ENCODE measurements at places on chromosomes 5 and 9. TPM values are rescaled to one million over a fixed set of nuclear protein-coding genes. Genes with fewer than 3 reads are reported as not detected.

- no peak for DNase-seq
Measured at GRCh38 chr9:75892216-75892911, 1.9 kb downstream of the PCSK5 start.

GRCh38 chr5:138354926-138355378 lies 2.5 kb downstream of the KDM3B start:
- DNase-seq: no peak

- no peak for DNase-seq
Measured at GRCh38 chr5:111228520-111229220, 4.5 kb downstream of the CAMK4 start.

- no peak for DNase-seq
Measured at GRCh38 chr9:130681769-130682420, 11.7 kb upstream of the EXOSC2 start.

GRCh38 chr5:135372654-135373381 lies 26.2 kb downstream of the MACROH2A1 start:
- DNase-seq: no peak

DNA sequence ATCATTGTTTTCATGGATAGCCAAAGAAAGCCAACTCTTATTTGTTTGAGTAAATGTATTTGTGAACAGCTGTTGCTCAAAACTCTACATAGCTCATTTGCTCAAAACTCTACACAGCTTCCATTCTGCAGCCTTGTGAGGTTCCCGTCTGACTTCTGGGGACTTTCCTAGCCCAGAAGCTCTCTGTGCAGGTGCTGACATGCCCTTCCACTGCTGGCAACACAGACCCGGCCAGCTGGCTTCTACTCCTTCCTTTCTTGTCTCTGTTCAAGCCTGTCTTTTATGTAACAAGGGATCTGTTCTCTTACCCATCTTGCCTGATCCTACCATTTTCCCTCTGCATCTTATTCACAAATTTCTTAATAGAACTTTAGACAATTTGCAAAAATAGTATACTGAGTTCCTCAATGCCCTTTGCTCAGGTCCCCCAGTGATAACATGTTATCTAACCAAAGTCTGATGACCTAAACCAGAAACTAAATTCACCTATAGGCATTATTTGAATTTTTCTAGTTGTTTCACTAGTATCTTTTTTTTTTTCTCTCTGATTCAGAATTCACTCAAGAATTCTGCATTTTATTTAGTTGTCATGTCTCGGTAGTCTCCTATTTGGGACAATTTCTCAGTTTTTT lies 556.5 kb upstream of the SEMA6A start:
- DNase-seq: peak; percentile 65

DNA sequence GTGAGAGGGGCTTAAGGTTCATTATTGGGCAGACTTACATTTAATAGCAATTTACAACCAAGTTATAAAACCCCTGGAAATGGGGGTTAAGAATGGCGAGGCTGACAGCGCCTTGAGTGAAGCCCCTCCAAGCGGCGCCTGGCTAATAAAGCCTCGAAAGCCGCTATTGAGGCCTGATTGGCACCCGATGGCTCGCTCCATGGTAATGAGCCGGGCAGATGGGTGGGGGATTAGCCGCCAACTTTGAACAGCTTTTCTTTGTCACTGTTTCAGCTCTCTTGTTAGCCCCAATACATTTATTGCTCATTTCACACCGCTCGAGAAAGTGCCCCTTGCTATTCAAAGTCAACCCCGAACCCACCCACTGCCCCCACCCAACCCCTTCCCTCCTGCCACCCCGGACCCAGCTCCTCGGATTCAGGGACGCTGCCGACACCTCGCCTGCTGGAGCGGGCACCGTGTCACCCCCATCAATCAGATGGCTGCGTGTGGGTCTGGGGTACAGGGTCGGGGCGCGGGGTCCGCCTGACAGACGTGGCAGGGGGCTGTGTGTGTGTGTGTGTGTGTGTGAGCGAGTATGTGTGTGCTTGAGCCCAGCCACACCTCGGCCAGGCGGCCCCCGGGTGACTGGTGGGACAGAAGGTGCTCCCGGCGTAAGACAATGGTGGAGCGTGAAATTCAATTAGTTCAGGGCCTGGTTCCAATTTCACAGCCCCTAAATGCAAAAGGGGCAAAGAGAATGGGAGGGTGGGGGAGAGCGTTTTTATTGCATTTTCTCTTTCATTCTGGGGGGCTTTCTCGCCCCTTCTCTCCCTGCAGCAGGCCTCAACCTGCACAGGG lies 34.2 kb downstream of the ASS1 start:
- DNase-seq: no peak

DNA sequence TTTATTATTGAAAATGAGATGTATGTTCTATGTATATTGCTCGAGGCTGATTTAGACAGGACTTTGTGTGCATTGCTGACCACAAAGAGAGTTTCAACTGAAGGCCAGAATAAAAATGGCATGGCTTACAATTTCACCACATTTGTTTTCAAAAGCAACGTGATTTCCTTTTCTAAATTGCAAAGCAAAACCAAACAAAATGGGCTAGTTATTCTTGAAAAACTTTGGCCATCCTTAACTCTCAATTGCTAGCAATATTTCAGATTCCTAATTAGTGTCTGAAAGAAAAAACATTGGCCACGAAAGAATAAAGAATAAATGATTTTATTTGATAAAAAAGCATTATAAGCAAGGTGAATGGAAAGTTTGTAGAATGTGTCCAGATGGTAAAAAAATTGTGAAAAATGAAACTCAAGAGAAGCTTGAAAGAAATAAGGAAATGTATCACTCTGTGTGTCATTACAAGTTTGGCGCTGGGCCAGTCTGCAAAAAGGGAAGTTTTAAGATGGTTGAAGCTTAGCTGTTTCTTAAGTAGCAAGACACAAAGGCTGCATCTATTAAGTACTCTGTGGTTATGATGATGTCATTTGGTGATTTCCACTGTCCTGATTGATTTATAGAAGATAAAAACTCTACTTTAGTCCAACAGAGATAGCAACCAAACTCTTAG lies 89.2 kb upstream of the PRLR start:
- DNase-seq: peak; percentile 70

DNA sequence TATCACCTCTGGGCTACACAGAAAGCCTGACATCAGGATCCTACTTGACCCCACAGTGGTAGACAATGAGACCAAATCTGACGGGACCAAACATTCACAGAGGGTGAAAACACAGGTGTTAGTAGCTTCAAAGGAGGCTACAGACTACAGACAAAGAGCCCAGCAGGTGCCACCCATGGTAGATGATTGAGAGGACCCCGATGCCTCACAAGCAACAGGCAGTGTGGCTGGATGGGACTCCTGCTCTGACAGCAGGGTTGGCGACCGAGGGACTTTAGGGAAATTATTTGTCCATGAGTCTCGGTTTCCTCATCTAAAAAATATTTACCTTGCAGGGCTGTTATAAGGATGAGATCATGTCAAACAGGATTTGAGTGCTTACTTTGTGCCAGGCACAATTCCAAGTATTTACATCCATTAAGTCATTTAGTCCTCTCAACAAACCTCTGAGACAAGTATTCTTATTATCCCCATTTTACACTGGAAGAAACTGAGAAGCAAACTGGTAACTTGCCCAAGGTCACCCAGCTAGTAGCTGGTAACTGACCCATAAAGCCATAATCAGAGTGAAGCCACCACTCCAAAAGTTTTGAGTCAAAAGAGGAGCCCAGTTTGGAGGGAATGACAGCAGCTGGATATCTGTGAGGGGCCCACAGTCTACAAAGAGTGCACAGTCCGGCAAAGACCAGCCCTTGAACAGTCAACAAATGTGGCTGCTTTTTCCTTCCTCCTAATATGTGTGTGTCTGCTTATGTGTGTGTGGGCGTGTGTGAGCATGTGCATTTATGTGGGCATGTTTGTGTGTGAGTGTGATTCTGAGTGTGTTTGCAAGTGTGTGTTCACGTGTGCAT lies 502.0 kb downstream of the BNC2 start:
- DNase-seq: peak; percentile 66

- DNase-seq: no peak
Measured at GRCh38 chr9:14159440-14160216, 154.3 kb downstream of the NFIB start.

DNA sequence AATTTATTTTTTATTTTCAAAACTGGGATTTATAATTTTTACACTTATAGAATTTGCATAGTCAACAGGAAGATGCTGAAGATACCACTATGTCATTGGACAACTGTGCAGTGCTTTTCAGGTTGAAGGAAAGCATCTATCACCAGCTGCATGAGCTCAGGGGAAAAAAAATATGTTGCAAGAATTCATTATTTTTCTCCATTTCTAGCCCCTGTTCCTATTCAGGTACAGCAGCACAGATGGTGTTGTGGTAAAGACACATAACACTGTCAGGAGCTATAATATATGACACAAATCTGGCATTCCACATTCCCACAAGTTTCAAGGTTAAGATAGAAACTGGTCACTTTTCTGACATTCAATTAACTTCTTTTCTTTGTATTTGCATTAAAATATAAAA lies 1088.6 kb downstream of the MAT2B start:
- DNase-seq: no peak

DNA sequence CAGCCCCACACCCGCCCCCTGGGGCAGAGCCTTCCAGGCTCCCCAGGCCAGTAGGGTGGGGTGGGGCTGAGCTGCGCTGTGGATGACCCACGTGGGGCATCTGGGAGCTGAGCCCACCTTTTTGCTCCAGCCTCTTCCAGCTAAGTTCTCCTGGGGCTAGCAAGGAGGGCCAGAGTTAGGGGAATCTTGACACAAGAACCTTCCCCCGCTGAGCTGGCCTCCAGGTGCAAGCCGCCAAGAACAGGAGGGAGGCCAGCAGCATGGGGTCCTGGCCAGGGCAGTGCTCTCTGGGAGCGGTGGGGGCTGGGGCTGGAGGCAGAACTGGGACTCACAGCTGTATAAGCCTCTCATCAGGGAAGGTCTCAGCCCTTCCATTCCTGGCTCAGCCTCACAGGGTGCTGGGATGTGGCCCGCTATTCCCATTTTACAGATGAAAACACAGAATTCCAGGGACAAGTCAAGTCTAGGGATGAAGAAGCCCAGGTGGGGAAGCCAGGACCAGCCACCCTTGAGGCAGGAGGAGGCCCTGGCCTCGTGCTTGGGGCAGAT lies 21.5 kb downstream of the SARDH start:
- DNase-seq: no peak

GRCh38 chr5:151221574-151221973 lies 2.3 kb downstream of the CCDC69 start:
- no peak for DNase-seq

DNA sequence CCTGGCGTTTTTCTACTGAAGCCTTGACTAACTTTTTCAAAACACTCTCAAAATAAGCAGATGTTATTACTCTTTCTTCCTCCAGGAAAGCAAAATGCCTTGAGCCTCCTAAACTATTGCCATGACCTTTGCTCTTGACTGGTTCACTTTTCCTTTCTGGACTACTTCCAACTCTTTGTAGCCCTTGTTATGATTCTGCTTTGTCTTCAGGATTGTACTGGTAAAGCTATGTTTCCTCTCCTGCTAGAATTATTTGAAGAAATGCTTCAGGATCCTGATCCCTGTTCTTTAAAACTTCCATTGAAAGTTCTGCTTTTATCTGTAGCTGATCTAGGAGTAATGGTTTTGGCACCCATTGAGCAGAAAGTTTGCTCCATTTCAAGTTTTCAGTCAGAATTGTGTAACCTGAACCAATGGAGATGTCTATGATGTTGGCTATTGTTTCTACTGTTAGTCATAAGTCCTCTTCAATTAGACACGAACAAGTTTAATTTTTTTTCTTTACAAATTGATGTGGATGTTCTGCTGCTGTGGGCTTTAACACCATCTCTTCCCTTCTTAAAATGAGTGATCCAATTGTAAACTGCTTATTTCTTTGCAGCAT lies 1356.4 kb downstream of the EFNA5 start:
- DNase-seq: no peak

GRCh38 chr9:129501771-129502319 lies 119.1 kb downstream of the C9orf50 start:
- no peak for DNase-seq

Gene CSF1R
- not detected for total RNA-seq

Gene PLEKHG4B
- not detected for total RNA-seq

DNA sequence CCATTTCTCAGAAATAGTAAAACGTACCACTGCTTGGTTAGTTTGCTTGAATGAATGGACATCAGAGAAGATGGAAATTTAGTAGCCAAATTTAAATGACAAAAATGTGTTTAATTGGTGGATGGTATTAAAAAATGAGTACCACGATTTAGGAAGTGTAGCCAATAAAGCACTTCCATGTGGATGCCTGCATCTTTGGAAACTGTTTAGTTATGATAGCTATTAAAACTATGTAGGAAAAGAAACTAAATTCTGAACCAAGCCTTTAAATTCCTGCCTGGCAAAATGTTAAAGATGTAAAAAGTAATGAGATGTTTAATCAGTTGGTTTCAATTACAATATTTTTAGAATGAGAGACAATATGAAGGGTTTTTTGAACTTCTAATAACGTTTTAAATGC lies 94.8 kb downstream of the NUDT12 start:
- no peak for DNase-seq

GRCh38 chr9:97924386-97924785 lies 2.1 kb upstream of the TRMO start:
- no peak for DNase-seq

GRCh38 chr5:93503598-93504067 lies 77.4 kb downstream of the NR2F1-AS1 start:
- peak; percentile 86 for DNase-seq

DNA sequence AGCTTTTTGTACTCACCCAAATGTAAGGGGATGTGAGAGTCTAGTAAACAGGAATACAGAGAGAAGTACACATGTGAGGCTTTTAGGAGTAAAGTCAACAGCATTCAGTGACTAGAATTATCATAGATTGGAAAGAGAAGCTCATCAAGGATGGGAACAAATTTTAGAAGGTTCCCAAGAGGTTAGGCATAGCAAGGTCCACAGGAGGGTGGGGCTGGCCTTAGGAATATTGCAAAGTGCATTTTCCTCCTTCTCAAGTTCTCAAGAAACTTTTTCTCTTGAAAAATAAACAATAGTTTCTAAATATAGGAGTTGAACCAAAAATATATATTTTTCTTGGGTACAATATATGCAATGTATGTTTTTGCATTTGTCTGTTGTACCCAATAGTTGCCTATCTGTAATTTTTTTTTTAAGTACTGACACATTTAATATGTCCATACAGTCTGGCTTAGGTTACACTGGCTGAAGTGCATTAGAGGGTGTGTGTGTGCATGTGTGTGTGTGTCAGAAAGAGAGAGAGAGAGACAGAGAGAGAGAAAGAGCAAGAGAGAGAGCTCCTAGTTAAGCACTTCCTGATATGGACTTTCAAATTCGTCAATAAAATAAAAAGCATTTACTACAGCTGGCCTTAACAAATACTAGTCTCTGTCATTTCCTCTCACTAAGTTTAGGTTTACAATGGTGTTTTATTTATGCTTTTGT lies 62.2 kb downstream of the SNX18 start:
- DNase-seq: no peak

Gene FAM163B
- not detected for total RNA-seq

DNA sequence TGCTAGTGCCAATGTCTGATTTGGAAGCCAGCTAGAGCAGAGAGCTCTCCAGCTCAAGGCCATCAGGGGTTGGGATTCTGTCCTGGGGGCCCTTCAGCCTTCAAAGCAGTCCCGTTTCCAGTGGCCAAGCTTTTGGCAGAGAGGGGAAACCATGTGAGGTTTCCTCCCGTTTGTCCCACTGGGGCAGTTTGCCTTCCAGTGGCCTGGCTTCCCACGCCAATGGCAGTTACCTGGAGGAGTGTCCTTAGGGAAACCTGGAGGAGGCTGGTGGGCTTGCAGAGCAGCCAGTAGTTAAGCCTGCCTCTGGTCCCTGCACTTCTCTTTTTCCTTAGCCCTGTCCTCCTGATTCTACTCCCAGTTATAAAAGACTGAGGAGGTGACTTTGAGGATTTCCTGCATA lies 37.7 kb downstream of the FGD3 start:
- no peak for DNase-seq

Gene GRXCR2
- not detected for total RNA-seq

GRCh38 chr5:57009811-57010210 lies 57.9 kb upstream of the MIER3 start:
- DNase-seq: no peak

GRCh38 chr5:142644640-142645361 lies 41.1 kb downstream of the FGF1 start:
- peak; percentile 100 for DNase-seq
